ENCODE measurements at places on chromosomes 7 and 10.

- DNase-seq = no peak
These were observed 45.3 kb upstream of the DNAJB6 start for GRCh38 chr7:157291404-157292080.

- no peak for DNase-seq
These were observed 290.2 kb downstream of the KLF6 start for GRCh38 chr10:3494838-3495230.

- no peak for DNase-seq
These were observed 6.4 kb downstream of the VAX1 start for GRCh38 chr10:117131376-117132327.

GRCh38 chr10:70985824-70986622 lies 97.7 kb upstream of the PCBD1 start:
- DNase-seq = no peak

- no peak for DNase-seq
These were observed 130.9 kb downstream of the KCNMA1 start for GRCh38 chr10:77506517-77507200.

DNA sequence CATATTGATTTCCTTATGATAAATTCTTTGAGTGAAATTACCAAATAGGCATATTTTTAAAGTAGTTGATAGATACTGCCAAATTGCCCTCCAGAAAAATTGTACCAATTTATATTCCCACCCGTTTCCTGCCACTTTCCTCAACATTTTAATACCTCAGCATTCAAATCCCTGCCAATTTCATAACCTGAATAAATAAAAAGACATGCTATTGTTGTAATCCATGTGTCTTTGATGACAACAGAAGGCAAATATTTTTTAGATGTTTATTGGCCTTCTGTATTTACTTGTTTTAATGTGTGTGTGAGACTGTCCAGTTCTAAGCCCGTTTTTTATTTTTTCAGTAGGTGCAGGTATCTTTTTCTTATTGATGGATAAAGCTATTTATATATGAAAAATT lies 71.7 kb downstream of the TEX36 start:
- no peak for DNase-seq

DNA sequence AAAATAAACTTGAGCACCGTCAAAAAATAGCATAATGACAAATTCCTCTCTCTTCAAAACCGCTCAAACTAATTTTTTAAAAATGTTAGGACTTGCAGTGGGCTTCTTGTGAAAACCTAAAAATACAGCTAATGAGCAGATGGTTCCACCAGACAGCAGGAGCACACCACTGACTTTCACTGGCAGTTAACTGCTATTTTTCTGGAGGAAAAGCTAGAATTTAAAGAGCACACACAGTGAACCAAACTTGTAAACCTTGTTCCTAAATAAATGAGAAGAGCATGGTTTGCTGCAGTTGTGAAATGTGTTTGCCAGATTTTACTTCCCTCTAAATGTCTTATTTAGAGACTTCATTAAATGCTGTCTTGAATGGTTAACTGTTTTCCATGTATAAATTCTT lies 143.9 kb downstream of the RAPGEF5 start:
- DNase-seq = no peak

DNA sequence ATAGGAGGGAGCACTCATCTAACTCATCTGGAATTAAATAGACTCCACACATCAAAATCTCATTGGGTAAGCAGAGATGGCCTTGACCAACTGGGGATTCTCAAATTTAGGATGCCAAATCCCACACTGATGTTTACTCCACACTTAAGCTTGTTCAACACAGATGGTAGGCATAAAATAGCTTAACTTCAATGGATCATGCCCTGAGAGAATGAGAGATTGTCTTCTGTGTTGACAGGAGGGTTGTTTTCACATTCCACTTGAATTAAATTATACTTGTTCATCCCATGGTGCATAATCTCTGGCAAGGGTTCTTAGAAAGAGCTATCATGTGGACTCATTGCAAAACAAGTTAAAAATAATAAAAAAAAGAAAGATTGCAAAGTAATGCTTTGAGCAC lies 391.4 kb downstream of the PLXDC2 start:
- DNase-seq = no peak

All from Right ventricle myocardium superior (tissue), 1 donor.